Peyer's patch (tissue), 4 donors: ENCODE measurements at places on chromosomes 4 and X.

- DNase-seq, result no peak
Observed at GRCh38 chr4:72525938-72526337, 43.1 kb downstream of the ADAMTS3 start.

DNA sequence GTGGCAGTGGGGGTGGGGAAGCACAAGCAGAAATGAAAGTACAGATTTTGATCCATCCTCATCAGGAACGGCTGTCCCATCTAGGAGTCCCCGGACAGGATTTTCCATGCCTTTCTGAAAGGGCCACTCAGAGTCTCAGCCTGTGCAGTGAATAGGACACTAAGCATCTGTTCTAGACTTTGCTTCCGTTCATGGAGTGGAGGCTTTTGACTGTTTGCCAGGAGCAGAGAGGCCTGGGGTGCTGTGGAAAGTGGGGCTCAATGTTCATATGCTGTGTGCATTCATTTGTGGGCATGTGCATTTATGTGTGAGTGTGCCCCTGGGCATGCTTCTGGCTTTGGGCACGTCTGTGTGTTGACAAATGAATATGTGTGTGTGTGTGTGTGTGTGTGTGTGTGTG, 25.6 kb upstream of the MAMLD1 start:
- DNase-seq, result no peak

DNA sequence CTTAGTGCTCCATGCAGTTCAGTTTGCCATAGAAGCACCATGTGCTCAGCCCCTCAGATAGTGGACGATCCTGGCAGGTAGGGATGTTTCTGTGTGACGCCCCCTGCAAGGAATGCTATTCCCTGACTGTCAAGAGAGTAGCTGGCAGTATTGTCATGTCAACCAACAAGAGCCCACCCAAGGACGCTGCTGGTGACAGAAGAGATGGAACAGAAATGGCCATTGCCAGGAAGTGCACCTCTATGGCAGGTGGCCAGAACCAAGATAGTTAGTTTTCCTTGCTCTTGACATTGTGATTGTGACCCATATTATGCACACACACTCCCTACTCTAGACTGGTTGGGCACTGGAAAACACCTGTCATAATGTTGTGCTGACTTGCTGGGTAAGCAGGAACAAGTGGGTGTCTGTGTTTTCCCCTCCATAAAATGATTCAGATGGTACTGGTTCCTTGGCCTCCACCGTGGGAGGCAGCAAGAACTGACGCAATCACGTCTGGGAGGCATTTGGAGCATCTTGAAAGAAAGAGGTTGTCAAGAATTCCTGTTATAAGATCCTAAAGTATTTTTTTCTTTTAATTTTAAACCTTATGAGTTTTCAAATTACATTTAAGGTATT, 507.9 kb downstream of the MID1IP1 start:
- no peak for DNase-seq

DNA sequence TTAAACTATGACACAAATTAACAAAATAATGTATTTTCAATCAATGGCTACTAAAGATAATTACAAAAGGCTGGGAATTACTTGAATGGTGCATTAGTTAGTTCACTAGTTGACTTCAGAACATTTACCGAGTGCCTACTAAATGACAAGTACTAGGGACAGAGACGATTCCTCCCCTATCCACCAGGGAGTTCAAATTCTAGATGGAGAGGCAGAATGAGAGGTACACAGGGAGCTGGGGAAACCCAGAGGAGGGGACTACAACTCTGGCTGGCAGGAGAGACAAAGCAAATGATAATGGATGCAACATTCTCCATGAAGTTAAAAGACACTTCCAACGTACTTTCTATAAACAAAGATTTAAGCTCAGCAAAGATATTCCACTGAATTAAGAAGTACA, 43.1 kb upstream of the MCF2 start:
- no peak for DNase-seq

DNA sequence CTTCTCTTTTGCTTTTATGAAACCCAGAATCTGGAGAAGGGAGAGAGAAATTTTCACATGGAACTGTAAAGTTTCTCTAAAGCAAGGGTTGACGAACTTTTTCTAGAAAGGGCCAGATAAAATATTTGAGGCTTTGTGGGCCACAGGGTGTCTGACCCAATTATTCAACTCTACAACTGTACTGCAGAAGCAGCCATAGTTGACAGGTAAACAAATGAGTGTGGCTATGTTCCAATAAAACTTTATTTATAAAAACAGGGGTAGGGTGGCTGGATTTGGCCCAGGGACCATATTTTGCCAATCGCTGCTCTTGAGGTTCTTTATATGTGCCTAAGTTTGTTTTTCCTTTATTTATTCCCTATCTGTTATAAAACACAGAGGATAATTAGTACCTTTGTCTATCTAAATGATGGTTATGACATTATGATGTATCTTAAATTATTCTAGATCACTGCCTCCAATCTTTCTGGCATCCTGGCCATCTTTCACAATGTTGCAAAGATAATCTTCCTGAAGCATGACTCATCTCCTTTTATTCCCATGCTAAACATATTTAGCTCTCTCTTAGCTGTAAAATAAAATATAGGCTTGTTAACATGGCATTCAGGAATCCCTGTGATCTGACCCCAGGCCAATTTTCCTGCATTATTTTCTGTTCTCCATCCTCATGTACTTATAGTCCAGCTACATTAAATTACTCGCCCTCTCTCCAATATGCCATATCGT, 106.8 kb upstream of the CBLL2 start:
- no peak for DNase-seq

- peak; percentile 78 for DNase-seq
Observed at GRCh38 chr4:159048166-159048886, 54.6 kb upstream of the RAPGEF2 start.

DNA sequence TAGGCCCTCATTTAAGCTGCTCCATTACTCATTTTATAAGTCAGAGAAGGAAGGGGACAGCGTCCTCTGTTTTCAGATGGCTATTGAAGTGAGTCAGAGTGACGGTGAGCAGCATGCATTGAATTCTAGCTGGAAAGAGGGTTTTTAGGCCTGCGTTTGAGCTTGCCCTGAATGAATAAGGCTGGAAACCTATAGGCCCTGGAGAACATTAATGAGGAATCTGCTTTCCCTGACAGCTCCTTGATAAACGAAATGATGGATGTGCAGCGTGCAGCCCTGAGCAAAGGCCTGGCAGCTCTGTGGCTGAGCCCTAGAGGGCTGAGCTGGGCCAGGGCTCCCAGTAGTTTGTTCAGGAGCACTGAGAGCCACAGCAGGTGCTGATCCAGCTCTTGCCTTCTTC, 33.4 kb downstream of the TBL1X start:
- no peak for DNase-seq

GRCh38 chr4:2858451-2859217, 15.0 kb downstream of the ADD1 start:
- DNase-seq, result no peak

GRCh38 chr4:120443116-120443515, 376.5 kb upstream of the MAD2L1 start:
- DNase-seq, result no peak

DNA sequence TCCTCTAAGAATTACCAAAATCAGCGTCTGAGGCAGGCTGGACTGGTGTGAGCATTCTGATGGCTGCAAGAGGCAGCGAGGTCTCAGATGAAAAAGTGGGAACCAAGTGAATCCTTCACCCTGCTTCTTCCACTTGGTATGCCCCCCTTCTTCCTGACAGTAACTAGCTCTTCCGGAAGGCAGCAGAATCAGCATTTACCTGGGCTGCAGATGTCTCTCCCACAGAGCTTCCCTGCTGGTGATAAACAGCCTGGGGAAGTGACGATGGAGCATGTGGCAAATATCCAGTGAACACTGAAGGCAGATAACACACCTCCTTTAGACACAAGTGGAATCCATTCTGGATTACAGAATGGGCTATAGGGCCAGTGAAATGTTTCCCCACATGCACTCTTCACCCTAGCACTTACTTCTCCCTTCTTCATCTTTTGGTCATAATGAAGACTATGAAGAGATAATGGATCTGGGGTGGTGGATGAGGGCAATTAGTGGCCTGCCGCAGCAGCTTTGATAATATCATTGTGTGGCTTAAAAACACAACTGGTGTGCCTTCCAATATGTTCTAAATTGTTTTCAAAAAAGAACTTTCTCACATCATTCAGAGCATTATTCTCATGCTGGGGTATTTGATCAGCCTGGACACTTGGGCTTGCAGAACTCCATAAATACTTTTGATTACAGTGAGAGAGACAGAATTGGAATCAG, 60.8 kb upstream of the TBC1D9 start:
- DNase-seq, result no peak

GRCh38 chrX:109847257-109848187, 114.5 kb upstream of the ACSL4 start:
- no peak for DNase-seq

GRCh38 chr4:137300776-137301175, 231.5 kb downstream of the PCDH18 start:
- no peak for DNase-seq

GRCh38 chr4:159337041-159337440, 234.2 kb downstream of the RAPGEF2 start:
- no peak for DNase-seq

GRCh38 chr4:152539556-152540292, 3.8 kb upstream of the FBXW7 start:
- DNase-seq, result no peak

- DNase-seq, result no peak
Observed at GRCh38 chrX:19535476-19535875, 20.2 kb upstream of the MAP3K15 start.

- DNase-seq, result no peak
Observed at GRCh38 chr4:167025670-167026069, 208.6 kb downstream of the SPOCK3 start.

- DNase-seq, result no peak
Observed at GRCh38 chr4:85508654-85509053, 33.7 kb downstream of the ARHGAP24 start.

GRCh38 chr4:152454398-152455011, 81.4 kb downstream of the FBXW7 start:
- DNase-seq, result no peak

DNA sequence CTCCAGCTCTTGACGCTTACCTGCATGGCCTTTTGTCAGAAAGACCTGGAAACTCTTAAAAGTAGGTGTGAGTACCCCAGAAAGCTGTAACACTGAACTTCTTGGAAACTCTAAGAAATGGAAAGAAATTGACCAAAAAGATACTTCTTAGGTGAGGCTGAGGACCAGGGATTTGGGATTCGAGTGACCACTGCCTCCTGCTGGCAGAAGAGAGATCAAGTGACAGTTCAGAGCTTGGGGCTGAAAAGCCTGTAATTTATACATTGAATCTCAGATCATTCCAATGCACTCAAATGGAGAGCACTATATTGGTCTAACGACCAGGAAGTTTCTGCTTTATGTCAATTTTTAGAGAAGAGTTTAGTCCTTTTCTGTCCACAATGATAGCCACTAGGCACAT, 204.6 kb downstream of the PDGFRA start:
- DNase-seq, result no peak

GRCh38 chr4:122823476-122823875, 3.2 kb upstream of the FGF2 start:
- no peak for DNase-seq
